ENCODE measurements at places on chromosomes 1 and 21.

DNA sequence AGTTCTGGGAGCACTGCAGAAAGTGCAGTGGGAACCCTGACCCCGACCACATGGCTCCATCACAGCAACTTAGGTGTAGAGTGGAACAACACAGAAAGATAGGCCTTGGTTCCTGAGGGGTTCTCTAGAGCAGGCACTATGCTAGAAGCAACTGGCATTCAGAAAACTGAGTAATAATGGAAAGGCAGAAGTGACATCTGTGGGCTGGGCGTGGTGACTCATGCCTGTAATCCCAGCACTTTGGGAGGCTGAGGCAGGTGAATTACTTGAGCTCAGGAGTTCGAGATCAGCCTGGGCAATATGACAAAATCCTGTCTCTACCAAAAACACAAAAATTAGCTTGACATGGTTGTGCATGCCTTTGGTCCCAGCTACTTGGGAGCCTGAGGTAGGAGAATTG is 5.3 kb downstream of the MRPS15 start:
- no peak for DNase-seq

DNA sequence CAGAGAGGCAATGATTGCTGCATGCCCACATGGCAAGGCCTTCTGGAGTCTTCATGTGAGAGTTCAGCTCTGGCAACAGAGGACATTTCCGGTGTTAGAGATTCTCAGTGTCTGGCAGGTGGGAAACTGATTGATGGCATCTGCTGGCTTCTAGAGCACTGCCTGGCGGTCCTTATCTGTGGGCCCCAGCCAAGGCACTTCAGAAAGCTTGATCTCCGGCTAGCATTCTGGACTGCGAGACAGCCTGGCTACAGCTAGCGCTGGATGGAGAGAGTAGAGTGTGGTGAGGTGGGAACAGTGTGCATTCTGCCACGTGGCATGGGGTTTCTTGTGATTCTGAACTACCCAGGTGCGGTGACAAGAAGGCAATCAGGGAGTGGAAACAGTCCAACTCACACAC is 9.4 kb downstream of the ZNF678 start:
- DNase-seq: no peak

GRCh38 chr1:157431751-157432150 is 120.6 kb downstream of the FCRL5 start:
- no peak for DNase-seq

DNA sequence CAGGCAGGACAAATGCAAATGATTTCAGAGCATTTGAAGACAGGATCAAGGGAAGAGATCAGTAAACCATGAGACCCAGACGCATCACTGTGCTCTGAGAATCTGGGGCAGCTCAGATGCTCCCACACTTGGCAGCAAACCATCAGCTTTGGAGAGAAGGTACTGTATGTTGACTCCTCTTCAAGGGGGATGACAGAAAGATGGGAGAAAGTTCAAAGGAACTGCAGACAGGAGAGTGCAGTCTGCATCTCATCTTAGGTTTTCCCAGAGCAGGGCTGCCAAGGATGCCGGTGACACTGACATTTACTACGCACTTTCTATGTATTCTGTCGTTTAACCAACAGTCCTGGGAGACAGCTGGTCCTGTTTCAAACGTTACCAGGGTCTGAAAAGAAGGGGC is 35.8 kb downstream of the OLFML2B start:
- DNase-seq: no peak

- no peak for DNase-seq
Observed at GRCh38 chr1:22621761-22622160, 14.7 kb upstream of the C1QA start.

GRCh38 chr21:34715518-34715917 is 46.7 kb downstream of the CLIC6 start:
- no peak for DNase-seq

DNA sequence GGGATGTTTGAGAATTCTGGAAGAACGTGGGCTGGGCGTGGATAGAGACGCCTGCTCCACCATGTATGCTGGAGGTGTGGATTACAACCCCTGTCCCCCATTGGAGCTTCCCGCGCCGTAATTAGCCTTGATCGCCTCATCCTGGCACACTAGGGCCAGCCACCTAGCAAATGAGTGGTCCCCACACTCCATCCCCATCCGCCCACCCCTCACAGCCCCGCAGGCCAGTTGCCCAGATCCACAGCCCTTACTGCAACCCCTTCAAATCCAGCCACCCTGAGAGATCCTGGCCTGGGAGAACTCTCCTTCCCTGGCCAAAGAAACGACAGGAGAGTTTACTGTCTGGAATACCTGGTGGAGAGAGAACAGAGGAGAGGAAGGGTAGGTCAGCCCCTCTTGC is 375 bp upstream of the GJA4 start:
- no peak for DNase-seq

- no peak for DNase-seq
Observed at GRCh38 chr21:17351766-17352165, 161.1 kb upstream of the CXADR start.

DNA sequence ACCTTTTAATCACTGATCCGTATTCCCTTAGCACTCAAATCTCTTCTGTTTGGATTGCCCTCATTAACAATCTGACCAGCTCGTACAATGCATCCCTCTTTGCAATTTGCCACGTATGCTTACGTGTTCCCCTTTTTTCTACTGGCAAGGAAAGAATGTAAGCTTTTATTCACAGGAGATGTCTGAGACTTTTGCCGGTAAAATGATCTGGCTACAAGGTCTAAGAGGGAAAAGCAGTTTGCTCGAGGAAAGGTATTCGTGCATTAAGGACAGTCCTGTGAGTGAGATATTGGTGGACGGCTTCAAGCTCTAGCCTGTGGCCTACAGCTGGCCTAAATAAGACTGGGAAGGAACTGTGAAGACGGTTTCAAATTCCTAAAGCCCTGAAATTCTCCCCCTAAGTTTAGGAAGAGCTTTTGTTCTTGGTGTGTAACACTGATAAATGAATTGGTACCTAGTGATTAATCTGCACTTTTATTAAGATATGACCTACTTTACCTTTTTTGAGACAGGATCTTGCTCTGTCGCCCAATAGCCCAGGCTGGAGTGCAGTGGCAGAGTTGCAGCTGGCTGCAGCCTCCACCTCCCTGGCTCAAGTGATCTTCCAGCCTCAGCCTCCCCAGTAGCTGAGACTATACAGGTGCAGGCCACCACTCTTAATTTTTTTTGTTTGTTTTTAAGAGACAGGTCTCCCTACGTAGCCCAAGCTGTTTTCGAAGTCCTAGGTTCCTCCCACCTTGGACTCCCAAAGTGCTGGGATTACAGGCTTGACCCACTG is 895 bp upstream of the UBR4 start:
- DNase-seq: no peak

- no peak for DNase-seq
Observed at GRCh38 chr1:40178200-40178599, 17.0 kb downstream of the RLF start.

GRCh38 chr21:41965045-41965444 is 11.2 kb upstream of the C2CD2 start:
- DNase-seq: no peak

GRCh38 chr1:34617321-34618118 is 137.3 kb upstream of the GJB5 start:
- no peak for DNase-seq

DNA sequence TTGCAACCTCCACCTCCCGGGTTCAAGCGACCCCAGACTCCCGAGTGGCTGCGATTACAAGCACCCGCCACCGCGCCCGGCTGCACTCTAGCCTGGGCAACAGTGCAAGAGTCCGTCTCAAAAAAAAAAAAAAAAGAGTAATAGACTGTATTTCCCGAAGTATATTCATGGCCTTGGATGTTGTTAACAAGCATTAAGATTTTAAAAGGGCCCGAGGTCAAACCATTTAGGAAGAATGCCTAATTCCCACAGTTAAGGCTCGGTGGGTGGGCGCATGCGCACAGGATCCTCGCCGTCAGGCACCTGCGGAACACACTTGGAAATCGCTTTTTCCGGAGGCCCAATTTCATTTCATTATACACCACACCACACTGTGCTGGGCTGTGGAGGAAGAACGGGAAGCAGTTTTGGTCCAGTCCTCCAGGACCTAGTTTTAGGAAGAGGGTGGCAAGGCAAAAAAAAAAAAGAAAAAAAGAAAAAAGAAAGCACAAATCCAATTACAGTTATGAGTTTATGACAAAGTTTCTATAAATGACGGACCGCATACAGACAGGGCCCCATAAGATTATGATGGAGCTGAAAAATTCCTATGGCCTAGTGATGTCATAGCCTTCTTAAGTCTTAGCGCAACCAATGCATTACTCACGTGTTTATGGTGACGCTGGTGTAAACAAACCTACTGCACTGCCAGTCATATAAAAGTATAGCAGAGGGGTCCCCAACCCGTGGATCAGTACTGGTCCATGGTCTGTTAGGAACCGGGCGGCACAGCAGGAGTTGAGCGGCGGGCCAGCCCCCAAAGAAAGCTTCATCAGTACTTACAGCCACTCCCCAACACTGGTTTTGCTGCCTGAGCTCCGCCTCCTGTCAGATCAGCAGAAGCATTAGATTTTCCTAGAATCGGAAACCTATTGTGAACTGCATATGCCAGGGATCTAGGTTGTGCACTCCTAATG is 38.2 kb downstream of the H3-3A start:
- no peak for DNase-seq
